Stimulated activated CD4-positive, alpha-beta T cell treated with anti-CD3 and anti-CD28 coated beads, Interleukin-15, amount 100 ng/mL, for 48 hours (primary cell): ENCODE measurements at places on chromosomes 4 and X.

DNA sequence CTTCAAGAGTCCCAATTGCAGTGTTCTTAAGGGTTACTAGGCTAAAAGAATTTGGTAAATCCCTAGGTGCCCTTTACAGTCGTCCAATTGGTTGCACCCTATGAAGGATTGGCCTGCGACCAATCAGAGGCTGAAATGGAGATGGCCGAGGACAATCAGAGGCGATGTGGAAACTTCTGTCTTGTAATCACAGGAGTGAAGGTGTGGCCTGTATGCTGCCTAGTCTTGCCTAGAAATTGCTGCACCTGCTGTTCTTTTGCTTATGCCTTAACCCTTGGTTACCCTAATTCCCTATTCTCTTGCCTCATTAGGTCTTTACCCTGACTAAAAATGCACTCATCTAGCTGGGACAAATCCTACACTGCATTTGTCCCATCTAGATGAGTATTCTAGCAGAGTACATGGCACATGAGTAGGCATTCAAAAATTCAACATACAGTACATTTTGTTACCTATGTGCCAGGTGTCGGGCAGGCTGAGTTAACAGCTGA lies 1.0 kb upstream of the DCK start:
- no peak for DNase-seq

DNA sequence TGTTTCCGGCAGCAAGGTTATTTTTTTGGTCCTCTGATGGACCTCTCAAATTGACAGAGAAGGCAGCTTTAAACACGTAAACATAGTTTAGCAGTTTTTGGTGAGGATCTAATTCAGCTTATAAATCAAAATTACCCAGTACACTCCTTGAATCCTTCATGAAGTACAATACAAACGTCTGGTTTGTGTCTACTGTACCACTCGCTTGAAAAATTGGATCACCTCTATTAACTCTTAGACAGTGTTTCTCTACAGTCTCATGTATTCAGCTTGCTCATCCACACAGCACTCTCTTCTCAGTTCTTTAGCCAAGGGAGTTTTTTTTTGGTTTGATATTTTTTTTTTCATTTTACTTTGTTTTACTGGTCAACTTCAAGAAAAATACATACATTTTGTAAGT lies 113.5 kb downstream of the RNF150 start:
- DNase-seq = no peak

GRCh38 chr4:112386071-112386470 lies 88.9 kb downstream of the ALPK1 start:
- no peak for DNase-seq

DNA sequence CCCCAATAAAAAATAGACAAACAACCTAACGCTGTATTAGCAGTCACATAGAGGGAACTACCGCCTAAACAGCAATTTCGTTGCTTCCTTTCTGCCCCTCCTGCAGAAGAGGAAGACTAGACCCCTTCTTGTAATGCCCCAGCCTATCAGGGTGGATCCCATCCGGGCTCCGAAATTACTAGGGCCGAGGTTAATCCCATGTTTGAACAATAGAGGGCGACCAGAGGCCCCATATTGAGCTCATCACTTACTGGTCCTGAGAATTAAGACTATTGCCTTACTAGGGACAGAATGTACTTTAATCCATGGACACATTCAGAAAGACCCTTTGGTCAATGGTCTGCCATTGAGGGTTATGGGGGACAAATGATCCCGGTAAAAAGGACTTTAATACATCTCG lies 11.8 kb upstream of the ZNF630 start:
- peak; percentile 33 for DNase-seq

- DNase-seq = peak; percentile 67
Measured at GRCh38 chr4:122577808-122578781, 42.8 kb downstream of the IL21 start.

DNA sequence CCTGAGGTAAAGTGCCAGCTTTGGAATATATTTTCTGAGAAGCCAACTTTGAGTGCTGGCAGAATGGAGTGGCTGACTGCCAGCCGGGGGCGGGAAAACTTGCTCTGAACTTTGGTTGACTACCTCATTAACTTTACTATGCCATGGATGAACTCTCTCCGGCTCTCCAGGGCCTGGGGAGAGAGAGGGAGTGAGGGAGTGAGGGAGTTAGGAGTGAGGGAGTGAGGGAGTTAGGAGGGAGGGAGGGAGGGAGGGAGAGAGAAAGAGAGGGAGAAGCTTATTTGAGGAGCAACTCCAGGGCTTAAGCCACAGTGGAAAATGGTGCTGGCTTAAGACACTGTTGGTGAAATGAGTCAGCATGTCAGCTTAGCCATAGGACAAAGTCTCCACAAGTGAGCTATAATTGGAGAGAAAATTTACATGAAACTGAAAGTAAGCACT lies 280.9 kb upstream of the RPS6KA3 start:
- DNase-seq = no peak

GRCh38 chr4:118889312-118889691 lies 648 bp downstream of the SYNPO2 start:
- DNase-seq = no peak

DNA sequence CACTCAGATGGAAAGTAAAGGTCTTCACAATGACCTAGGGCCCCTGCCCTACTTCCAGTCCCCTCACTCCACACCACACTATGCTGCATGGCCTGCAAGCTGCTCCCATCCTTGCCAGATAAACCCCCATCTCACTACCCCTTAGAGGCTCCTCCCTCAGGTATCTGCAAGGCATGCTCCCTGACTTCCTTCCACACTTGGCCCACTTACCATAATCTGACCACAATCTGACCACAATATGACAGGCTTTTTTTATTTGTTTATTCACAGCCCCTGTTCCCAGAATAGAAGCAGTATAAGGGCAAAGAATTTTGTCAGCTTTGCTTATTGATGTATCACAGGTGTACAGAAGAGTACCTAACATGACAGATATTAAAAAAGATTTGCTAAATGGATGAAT lies 124.7 kb downstream of the CAMK2D start:
- DNase-seq = no peak

- no peak for DNase-seq
Measured at GRCh38 chr4:141132709-141133145, 542 bp downstream of the RNF150 start.

- DNase-seq = no peak
Measured at GRCh38 chr4:115852767-115853091, 739.3 kb upstream of the NDST4 start.

- DNase-seq = no peak
Measured at GRCh38 chr4:141560056-141560455, 76.3 kb upstream of the IL15 start.

DNA sequence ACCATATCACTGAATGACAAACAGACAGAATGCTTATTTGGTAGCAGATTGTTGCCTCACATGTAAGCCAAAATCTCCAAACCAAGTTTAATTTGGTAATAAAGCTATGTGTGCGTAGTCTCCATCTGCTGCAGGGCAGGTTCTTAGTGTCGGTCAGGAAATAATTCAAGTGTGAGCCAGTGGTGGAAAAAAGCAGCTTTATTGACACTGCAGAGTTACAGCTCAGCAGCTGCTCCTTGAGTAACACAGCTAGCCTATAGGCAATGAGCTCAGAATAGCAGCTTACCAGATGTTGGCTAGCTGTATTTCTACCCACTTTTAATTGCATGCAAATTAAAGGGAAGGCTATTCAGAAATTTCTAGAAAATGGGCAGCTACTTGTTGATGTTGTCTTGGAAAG lies 757.8 kb upstream of the HS3ST1 start:
- DNase-seq = no peak

GRCh38 chrX:39726771-39727170 lies 371.0 kb downstream of the BCOR start:
- no peak for DNase-seq

DNA sequence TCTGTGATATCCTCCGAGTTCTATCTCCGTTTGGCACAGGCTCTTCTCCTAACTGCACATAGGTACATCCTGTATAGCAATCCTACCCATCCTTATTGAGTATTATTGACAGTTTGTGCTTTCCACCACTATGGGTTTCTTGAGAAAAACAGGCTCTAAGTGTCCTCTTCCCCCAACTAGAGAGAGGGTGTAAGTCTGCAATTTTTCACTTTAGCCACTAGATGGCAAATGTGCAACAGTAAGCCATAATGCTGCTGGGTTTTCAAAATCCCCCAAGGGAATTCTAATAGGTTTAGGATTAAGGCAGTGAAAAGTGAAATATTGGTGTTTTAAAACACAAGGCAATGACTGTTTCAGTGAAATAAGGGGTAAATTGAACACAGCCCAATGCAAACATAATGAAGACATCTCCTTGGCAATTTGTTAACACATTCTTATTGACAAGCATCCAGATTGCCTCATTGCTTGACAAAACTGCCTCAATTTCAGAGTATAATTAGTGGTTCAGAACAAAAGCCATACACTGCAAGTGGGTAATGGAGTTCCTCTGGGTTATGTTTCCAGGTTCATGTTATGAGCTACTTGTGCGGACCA lies 239.0 kb upstream of the HTR2C start:
- DNase-seq = no peak

DNA sequence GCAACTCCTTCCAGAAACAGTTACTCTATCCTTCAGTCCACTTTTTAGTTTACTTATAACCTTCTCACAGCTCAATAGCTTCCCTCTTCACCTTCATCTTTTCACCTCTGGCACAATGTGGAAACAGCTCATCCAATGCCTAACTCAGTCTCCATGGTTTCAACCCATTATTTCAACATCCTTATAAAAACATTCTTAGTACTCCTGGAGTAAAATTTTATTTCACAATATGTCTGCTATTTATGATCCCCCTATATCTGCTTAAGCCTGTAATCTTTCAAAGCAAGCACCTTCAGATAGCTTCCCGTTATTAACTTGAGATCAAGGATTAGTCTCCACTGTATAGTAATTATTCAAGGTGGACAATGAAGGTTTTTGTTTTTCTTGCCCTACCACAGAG lies 156.3 kb downstream of the GASK1B start:
- DNase-seq = no peak

- no peak for DNase-seq
Measured at GRCh38 chrX:109511113-109511512, 25.5 kb upstream of the NXT2 start.

DNA sequence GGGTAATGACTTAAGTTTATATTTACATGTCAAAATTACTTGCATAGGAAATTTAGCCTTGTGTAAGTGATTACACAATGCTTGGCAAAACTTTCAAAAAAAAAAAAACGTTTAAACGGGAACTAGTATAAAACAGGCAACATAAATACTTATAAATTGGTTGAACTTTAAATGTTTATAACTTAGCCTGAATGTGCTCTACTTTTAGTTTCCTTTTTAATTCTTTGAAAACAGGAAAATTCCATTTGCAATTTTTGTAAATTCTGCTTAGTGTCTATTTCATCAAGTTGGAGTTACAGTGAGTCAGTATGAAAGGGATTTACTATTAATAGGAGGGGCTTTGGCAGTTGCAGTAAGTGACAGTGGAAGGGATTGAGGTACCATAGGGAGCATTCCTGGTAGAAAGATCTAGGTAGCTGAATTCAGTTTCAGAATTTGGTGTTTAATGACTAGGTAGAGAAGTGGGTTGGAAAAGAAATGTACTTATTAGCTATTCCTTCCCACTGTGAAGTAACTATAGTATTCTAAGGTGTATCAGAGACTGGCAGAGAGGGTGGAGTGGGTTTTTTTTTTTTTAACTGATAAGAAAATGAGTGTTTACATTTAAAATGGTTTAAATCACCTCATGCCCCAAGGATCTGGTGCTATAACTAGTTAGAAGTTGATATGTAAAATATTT lies 2.8 kb downstream of the STAG2 start:
- DNase-seq = no peak

DNA sequence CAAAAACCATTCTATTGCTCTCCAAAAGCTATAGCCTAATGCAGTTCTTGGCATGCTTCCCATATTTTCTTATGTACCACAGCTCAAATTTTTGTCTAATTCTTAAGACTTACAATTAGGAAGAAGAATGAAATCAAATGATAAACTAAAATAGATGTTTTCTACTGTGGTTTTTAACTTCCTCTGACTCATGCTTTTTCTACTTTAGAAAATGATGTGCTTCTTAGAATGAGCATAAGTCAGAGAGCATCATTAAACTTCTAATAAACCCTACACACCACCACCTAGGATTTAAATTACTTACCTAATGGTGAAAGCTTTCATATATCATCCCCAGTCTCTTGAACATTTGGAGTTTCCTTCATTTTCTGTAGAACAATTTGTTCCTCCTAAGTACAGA lies 217.0 kb upstream of the NDST3 start:
- DNase-seq = no peak

GRCh38 chr4:145679991-145680455 lies at the start of gene C4orf51:
C4orf51 (plus strand) TSS chr4:145680146; CDS start chr4:145680204, 58 bp downstream.
- DNase-seq = no peak

DNA sequence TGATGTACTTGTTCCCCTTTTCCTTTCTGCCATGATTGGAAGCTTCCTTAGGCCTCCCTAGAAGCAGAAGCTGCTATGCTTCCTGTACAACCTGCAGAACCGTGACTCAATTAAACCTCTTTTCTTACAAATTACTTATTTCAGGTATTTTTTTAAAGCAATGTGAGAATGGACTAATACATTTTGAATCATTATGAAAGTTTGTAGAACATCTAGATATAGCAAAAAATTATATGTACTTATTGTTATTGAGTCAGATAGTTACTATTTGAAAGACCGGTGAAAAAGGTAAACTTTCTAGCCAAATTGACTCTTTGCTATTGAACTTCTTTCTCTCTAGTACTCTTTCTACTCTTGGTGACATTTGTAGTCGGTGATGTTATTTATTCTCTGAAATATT lies 777.3 kb upstream of the GALNTL6 start:
- no peak for DNase-seq

GRCh38 chr4:76874176-76874575 lies 23.8 kb downstream of the SOWAHB start:
- DNase-seq = no peak
